ENCODE measurements at places on chromosomes 2 and 18.

DNA sequence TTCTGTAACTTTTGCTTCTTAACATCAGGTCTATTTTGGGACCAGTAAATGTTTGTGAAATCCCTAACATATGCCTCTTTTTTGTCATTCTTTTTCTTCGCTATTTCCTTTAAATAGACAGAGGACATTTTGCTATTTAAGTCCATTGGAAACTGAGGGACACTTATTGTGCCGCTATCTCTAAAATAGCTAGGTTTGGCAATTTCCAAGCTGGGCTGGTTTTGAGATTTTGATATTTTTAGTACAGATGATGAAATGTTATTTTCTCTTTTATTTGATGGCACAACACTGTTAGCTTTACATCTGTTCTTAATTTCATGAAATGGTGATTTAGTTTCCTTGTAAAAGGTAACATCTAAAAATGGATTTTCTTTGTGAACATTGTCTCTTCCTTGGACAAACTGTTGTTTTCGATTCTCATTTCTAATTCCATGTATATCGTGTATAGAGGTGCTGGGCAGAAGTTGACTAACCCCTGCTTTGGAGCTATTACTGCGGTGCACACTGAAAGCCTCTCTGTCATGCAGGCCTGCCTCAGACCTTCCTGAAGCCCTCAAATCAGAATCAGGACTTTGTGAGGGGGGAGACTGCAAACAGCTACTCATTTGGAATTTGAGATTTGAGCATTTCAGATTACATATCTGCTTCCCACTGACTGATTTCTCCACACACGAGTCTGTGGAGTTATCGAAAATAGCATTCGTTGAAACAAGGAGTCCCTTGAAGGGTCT, 594 bp downstream of the RAD51AP2 start:
- H3K27ac ChIP-seq, result peak overlapping the region; percentile 82
- H3K4me1 ChIP-seq, result peaks cover 6% of the 10 kb centered on the region
- peak overlapping the region; percentile 45 for H3K4me3 ChIP-seq

GRCh38 chr18:39834636-39835035, 2120.4 kb upstream of the PIK3C3 start:
- H3K27me3 ChIP-seq, result no peaks in the 10 kb centered on the region
- no peaks in the 10 kb centered on the region for H3K36me3 ChIP-seq
- DNase-seq, result no peak
- no peak overlapping the region for H3K4me3 ChIP-seq

GRCh38 chr2:175356901-175357300, 175.4 kb upstream of the ATP5MC3 start:
- no peak overlapping the region for H3K4me3 ChIP-seq
- H3K36me3 ChIP-seq, result no peaks in the 10 kb centered on the region
- no peak for DNase-seq
- H3K4me1 ChIP-seq, result no peaks in the 10 kb centered on the region

DNA sequence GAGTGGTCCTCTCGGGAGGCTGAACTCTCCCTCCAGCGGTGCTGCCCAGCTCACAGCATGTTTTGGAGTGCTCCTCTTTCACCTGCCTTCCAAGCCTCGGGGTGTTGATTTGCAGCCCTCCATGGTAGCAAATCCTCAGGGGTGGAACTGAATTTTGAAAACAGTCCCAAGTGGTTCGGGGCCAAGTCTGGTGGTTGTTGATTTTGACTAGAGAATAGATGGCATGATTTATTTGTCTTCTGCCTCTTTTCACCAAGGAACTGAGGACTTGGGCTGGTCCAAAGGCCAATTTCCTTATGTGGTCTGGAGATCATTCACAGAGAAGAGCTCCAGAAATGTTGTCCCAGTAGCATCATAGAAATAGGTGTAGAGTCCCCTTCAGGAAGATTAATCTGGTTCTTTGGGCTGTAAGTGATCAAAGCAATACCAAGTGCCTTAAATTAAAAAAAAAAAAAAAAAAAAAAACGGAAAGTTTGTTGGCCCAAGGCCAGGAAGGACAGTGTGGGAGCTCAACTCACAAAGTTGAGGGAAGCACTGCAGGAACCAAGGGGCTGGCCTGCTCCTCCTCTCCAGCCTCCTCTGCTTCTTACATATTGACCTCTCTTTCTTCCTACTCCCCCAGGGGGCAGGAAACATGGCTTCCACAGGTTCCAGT, 2.5 kb upstream of the DES start:
- DNase-seq, result no peak
- H3K27me3 ChIP-seq, result no peaks in the 10 kb centered on the region
- H3K36me3 ChIP-seq, result no peaks in the 10 kb centered on the region
- no peak overlapping the region for H3K4me3 ChIP-seq
- no peak overlapping the region for H3K27ac ChIP-seq

Measured in K562 (cell line).